Activated B cell treated with CpG ODN at 0.5 μM for 24 hours (primary cell): ENCODE measurements at places on chromosomes 7 and 10. TPM values are rescaled to one million over a fixed set of nuclear protein-coding genes. Genes with fewer than 3 reads are reported as not detected.

The SYT15 gene
- total RNA-seq: 0.86 and 1.1 TPM in 2 replicates

The C10orf62 gene
- not detected in 2 replicates for total RNA-seq

- no peak overlapping the region for H3K27ac ChIP-seq
- peaks cover 14% of the 10 kb centered on the region for H3K36me3 ChIP-seq
- no peaks in the 10 kb centered on the region for H3K27me3 ChIP-seq
- no peak for DNase-seq
These were observed 37.1 kb downstream of the MASTL start for GRCh38 chr10:27192284-27192683.

DNA sequence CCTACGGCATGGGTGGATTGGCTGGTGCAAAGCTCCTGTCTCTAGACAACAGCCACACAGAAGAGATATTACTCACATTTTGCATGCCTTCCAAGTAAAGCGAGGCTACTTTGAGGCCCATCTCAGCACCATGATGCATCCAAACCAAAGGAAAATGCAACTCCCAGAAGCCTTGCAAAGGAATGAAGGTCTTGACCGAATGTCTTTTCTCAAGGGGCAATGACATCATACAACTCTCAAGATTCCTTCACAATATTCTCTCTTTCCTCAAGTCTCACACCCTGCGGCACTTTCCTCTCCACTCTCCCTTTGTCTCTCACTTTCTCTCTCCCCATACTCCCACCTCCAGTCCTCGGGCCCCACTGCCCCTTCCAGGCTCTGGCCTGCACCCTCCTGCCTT lies 44.8 kb upstream of the CPXM2 start:
- no peak overlapping the region for H3K27ac ChIP-seq
- H3K27me3 ChIP-seq: peaks cover 11% of the 10 kb centered on the region
- H3K4me3 ChIP-seq: no peak overlapping the region
- H3K4me1 ChIP-seq: no peaks in the 10 kb centered on the region
- H3K36me3 ChIP-seq: no peaks in the 10 kb centered on the region
- DNase-seq: no peak

DNA sequence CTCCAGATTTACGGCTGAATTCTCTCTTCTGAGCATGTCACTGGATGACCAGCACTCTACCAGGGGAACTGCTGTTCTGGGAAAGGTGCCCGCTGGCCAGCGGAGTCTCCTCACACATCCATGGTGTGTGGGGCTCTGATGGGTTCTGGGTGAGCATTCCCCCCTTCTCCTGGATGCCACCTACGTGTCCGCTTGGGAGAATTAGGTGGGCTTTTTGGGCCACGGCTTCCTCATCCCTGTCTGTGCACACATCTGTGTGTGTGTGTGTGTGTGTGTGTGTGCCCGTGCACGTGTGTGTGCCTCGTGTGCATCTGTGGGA lies 163.0 kb downstream of the DNAJB6 start:
- H3K36me3 ChIP-seq: no peaks in the 10 kb centered on the region
- peaks cover 11% of the 10 kb centered on the region for H3K27me3 ChIP-seq
- no peak overlapping the region for H3K27ac ChIP-seq
- no peak overlapping the region for H3K4me3 ChIP-seq
- peaks cover 6% of the 10 kb centered on the region for H3K4me1 ChIP-seq
- DNase-seq: no peak

DNA sequence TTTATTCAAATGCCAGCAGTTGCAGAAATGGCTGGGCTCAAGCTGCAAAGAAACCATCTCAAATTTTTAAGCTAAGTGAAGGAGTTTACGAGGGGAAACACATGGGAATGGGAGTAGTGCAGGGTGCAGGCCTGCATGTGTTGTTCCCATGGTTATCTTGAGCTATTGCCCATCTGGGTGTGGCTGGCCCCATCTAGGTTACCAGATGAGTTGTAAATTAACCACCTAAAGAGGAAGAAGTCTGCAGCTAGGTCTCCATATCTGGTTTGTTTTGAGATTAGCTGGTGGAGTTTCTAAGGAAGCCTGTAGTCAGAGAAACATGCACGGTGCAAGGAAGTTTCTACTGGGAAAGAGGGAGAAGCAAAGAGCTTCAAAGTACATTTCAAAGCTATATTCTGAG lies 23.3 kb upstream of the STEAP2 start:
- H3K27ac ChIP-seq: no peak overlapping the region
- H3K36me3 ChIP-seq: no peaks in the 10 kb centered on the region
- H3K27me3 ChIP-seq: no peaks in the 10 kb centered on the region
- no peak for DNase-seq
- H3K4me1 ChIP-seq: peaks cover 2% of the 10 kb centered on the region

The ADK gene
- 46.1 and 47.5 TPM in 2 replicates for total RNA-seq

The CRYGN gene
- total RNA-seq: not detected in 2 replicates

- H3K27me3 ChIP-seq: no peaks in the 10 kb centered on the region
- H3K4me3 ChIP-seq: no peak overlapping the region
- H3K27ac ChIP-seq: peak overlapping the region; percentile 42
- H3K36me3 ChIP-seq: no peaks in the 10 kb centered on the region
- peaks cover 38% of the 10 kb centered on the region for H3K4me1 ChIP-seq
- no peak for DNase-seq
These were observed 31.2 kb downstream of the SMNDC1 start for GRCh38 chr10:110273474-110273873.

DNA sequence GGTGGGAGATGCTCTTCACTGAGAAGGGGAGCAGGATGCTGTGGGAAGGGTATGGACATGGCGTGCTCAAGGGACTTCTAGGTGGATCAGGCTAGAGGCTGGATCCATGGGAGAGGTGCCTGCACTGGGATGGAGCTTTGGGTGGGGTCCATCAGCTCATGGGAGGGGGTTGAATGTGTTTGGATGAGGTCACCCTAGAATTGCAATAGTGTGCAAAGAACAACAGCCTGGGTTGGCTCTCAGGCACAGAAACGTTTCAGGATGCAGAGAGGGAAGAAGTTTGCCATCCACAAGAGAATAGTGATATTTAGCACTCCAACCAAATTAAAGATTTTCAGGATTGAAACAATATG lies 66.1 kb downstream of the SNX10 start:
- no peak for DNase-seq
- no peaks in the 10 kb centered on the region for H3K27me3 ChIP-seq
- H3K4me3 ChIP-seq: no peak overlapping the region
- H3K36me3 ChIP-seq: peaks cover 24% of the 10 kb centered on the region
- peak overlapping the region; percentile 46 for H3K27ac ChIP-seq

GRCh38 chr10:63722537-63722936 lies 201.3 kb downstream of the REEP3 start:
- no peak overlapping the region for H3K4me3 ChIP-seq
- no peaks in the 10 kb centered on the region for H3K36me3 ChIP-seq
- no peak overlapping the region for H3K27ac ChIP-seq
- peaks cover 28% of the 10 kb centered on the region for H3K27me3 ChIP-seq

- no peak for DNase-seq
- H3K4me1 ChIP-seq: peaks cover 13% of the 10 kb centered on the region
- no peak overlapping the region for H3K4me3 ChIP-seq
- H3K36me3 ChIP-seq: no peaks in the 10 kb centered on the region
- H3K27ac ChIP-seq: no peak overlapping the region
These were observed 47.2 kb downstream of the NEURL1 start for GRCh38 chr10:103540722-103541121.

- peak overlapping the region; percentile 85 for H3K4me3 ChIP-seq
- no peak for DNase-seq
- no peaks in the 10 kb centered on the region for H3K27me3 ChIP-seq
These were observed 105.7 kb downstream of the SNX10 start for GRCh38 chr7:26397332-26397731.

- DNase-seq: no peak
- no peaks in the 10 kb centered on the region for H3K27me3 ChIP-seq
- no peak overlapping the region for H3K27ac ChIP-seq
- H3K36me3 ChIP-seq: no peaks in the 10 kb centered on the region
- H3K4me3 ChIP-seq: no peak overlapping the region
- no peaks in the 10 kb centered on the region for H3K4me1 ChIP-seq
These were observed 1346.3 kb downstream of the REEP3 start for GRCh38 chr10:64867501-64867962.

DNA sequence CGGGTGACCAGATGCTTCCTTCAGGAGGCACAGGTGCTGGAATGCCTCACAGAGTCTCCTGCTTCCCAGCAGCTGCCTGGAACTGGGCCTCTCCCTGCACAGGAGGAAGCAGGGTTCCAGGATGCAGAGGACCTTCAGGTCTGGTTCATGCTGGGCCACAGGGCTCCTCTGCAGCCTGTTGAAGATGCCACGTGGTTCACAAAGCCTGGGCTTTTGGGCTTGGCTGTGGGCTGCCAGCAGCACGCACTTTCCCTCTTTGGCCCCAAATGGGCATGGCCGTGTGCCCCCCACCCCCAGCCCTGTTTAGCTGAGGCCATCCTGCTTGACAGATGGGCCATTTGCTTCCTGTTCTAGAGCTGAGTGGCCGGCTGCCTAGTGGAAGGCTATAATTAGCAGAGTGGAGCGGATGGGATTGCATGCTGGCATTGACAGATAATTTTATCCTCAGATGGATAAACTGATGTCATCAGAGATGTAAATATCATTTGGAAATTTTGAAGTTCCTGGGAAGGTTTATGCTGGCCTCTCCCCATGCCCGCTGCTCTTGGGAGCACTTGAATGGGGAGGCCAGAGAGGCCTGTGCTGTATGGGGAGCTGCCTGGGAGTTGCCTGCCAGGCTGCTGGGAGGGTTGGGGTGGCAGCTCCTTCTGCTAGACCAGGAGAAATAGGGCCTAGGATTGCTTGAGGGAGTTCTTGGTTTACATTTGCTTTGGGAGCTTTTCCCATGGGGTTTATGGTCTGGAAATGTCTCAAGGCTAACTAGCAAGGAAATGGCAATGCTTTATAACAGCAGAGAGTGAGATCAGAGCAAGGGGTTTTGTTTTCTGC lies 28.2 kb downstream of the TSPAN15 start:
- H3K27ac ChIP-seq: no peak overlapping the region
- H3K27me3 ChIP-seq: peaks cover 9% of the 10 kb centered on the region
- DNase-seq: no peak

DNA sequence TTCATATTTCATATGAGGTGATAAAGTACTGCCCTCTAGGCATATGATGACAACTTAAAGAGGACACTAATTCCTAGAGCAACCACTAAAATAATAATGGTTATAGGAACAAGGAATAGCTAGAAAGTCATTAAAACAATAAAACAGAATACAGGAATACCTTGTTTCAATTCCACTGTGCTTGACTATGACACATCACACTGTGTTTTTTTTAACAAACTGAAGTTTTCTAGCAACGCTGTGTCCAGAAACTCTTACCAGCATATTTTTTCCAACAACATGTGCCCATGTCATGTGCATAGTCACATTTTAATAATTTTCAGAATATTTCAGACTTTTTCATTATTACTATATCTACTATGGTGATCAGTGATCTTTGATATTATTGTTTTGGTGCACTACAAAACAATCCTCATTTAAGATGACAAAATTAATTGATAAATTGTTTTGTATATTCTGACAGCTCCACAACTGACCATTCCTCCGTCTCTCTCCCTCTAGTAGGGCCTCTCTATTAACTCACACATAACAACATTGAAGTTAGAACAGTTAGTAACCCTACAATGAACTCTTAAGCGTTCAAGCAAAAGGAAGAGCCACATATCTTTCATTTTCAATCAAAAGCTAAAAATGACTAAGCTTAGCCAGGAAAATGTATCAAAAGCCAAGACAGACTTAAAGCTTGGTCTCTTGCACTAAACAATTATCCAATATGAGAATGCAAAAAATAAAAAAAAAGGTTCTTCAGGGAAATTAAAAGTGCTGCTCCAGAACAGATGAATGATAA lies 85.8 kb downstream of the SNX13 start:
- H3K4me3 ChIP-seq: no peak overlapping the region
- H3K27ac ChIP-seq: no peak overlapping the region
- H3K36me3 ChIP-seq: peaks cover 62% of the 10 kb centered on the region
- H3K27me3 ChIP-seq: no peaks in the 10 kb centered on the region
- no peaks in the 10 kb centered on the region for H3K4me1 ChIP-seq

- H3K27me3 ChIP-seq: no peaks in the 10 kb centered on the region
- no peak overlapping the region for H3K27ac ChIP-seq
- peaks cover 50% of the 10 kb centered on the region for H3K36me3 ChIP-seq
- H3K4me3 ChIP-seq: no peak overlapping the region
- H3K4me1 ChIP-seq: peaks cover 24% of the 10 kb centered on the region
These were observed 3.6 kb downstream of the FIGNL1 start for GRCh38 chr7:50446542-50446960.

The AGBL3 gene
- 6.1 and 9.6 TPM in 2 replicates for total RNA-seq

The UBE2D4 gene
- 18.9 and 19.6 TPM in 2 replicates for total RNA-seq

DNA sequence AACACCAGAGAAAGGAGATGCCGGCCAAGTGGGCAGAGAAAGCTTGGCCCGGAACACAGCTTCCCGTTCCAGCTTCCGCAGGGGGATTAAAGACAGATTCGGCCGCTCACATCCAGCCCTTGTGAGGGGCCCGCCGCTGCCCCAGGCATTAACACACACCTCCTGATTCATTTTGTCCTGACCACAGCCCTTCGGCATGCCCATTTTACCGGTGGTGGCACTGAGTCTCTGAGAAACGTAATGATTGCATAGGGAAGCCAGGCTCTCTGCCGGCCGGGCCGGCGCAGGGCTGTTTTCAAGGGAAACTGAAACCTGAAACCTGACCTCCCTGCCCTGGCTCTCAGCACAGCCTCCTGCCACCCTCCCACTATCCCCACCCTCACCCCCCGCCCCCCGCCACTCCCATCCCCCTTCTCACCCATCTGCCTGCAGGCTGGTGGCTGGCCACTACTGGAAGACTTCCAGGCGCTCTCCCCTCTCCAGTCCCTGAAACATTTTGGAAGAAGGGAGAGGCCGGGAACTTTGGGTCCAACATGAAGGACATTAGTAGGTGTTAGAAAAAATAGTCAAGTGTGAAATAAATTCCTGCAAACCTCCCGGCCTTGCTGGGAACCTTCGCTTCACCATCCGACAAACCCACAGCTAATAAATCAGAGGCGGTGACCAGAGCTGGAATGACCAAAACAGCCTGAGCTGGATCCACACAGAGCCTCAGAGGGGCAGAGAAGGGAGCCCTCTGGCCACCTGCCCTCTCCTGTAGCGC lies 83.5 kb upstream of the CUX1 start:
- peak overlapping the region; percentile 56 for H3K4me3 ChIP-seq
- H3K27me3 ChIP-seq: peaks cover 6% of the 10 kb centered on the region
- H3K36me3 ChIP-seq: no peaks in the 10 kb centered on the region
- H3K27ac ChIP-seq: no peak overlapping the region
- no peak for DNase-seq
- H3K4me1 ChIP-seq: peaks cover 5% of the 10 kb centered on the region

The STOX1 gene
- total RNA-seq: 0.10 and 0.16 TPM in 2 replicates

- no peaks in the 10 kb centered on the region for H3K27me3 ChIP-seq
- no peak for DNase-seq
- no peaks in the 10 kb centered on the region for H3K4me1 ChIP-seq
- no peak overlapping the region for H3K4me3 ChIP-seq
- H3K36me3 ChIP-seq: no peaks in the 10 kb centered on the region
These were observed 115.5 kb upstream of the DKK1 start for GRCh38 chr10:52198540-52198939.

GRCh38 chr7:2230882-2231281 lies 1.9 kb downstream of the MAD1L1 start:
- no peaks in the 10 kb centered on the region for H3K27me3 ChIP-seq
- peaks cover 52% of the 10 kb centered on the region for H3K36me3 ChIP-seq
- no peak for DNase-seq

- no peak overlapping the region for H3K4me3 ChIP-seq
- no peaks in the 10 kb centered on the region for H3K27me3 ChIP-seq
- no peaks in the 10 kb centered on the region for H3K36me3 ChIP-seq
- H3K4me1 ChIP-seq: no peaks in the 10 kb centered on the region
- no peak overlapping the region for H3K27ac ChIP-seq
- no peak for DNase-seq
These were observed 101.6 kb downstream of the NPSR1 start for GRCh38 chr7:34759477-34760125.

The GATA3 gene
- total RNA-seq: 0.34 and 0.53 TPM in 2 replicates

The CLDN15 gene
- total RNA-seq: 16.6 and 21.0 TPM in 2 replicates

GRCh38 chr7:41661596-41661995 lies 41.3 kb downstream of the INHBA start:
- H3K27me3 ChIP-seq: no peaks in the 10 kb centered on the region
- H3K36me3 ChIP-seq: no peaks in the 10 kb centered on the region
- DNase-seq: no peak
- H3K4me3 ChIP-seq: no peak overlapping the region
- no peak overlapping the region for H3K27ac ChIP-seq

The NUTM2E gene
- total RNA-seq: 0.44 and 0.58 TPM in 2 replicates
